ENCODE measurements at places on chromosomes 2 and 18.

GRCh38 chr2:65158557-65158956, 28.7 kb upstream of the RAB1A start:
- no peak for DNase-seq

DNA sequence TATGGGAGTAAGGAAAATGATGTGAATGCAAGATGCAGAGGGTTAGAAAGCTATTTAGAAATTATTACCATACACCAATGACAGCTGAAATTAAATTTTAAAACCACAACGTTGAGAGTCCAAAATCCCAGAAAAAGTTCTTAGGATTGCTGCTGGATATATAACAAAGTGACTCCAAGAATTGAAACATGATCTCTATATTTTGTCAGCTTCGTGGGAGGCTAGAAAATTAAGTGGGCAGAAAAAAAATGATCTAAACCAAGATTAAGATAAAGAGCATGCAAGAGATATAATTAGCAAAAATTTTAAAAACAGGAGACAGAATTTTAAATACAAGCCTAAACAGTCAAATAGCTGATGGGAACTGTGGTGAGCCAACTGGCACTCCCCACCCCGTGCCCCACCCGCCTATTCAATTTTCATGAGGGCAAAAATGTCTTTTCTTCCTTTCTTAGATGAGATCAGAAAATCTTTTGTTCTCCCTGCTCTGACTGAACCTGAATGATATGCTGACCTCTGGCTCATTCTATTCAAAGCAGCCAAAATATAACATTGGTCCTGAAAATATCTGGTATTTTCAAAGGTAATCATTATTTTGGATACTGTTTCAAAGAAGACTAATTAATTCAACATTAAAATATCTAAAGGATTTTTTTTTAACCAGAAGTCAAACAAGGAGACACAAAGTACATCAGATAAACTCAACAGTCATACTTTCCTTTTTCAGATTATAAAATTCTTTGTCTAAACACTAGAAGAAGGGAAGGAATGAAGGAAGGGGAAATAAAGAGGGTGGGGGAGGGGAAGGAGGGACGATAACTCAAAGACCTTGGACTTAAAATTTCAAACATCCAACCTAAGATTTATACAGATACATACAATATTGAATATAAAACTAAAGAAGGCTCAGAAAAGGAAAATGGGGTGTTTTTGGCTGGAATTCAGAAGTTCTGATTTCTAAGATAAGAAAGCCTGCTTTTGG, 12.2 kb downstream of the KANSL3 start:
- DNase-seq: no peak

- no peak for DNase-seq
Observed at GRCh38 chr2:191295088-191295487, 49.9 kb downstream of the MYO1B start.

GRCh38 chr2:130894326-130894942, 57.7 kb downstream of the ARHGEF4 start:
- no peak for DNase-seq

DNA sequence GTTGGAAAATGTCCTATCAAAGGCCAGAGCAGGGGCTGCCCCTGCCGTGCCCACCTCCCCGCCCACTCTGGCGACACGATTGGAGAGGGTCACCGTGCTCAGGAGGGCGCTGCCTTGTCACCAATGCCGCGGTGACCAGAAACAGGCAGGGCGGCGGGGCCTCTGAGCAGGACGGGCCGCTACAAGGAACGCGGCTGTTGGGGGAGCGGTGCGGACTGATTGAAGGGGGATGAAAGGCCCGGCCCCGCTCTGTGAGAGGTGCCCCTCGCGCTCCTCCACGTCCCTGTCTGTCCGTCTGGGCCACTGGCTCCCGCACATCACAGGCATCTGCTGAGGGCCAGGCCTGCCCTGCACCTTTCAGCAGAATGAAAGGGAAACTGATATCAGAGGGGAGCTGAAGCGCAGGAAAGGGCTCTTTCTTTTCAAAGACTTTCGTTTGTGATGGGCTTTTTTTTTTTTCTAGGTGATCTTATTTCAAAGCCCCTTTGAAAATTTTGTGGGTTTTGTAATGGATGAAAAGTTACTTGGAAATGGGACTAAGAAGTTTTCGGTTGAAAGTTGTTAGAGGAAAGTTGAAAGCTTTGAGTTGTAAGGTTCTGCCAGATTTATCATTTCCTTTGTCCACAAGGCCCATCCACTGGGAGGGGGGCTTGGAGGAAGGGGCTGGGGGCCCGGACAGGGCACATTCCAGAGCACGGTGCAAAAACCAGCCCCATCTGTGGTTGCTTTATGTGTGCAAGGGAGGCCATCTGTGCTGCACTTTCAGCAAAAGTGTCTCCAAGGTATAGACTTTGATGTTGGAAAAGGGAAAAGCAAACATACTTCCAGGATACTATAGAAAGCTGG, 244.2 kb downstream of the KLHL29 start:
- no peak for DNase-seq

- DNase-seq: no peak
Observed at GRCh38 chr2:213247566-213247965, 36.7 kb upstream of the SPAG16 start.

GRCh38 chr18:56662502-56662901, 11.3 kb downstream of the WDR7 start:
- no peak for DNase-seq

- DNase-seq: no peak
Observed at GRCh38 chr2:176415174-176415895, 146.1 kb downstream of the MTX2 start.

- DNase-seq: no peak
Observed at GRCh38 chr18:49970319-49970718, 157.0 kb upstream of the ACAA2 start.
